ENCODE measurements at places on chromosomes 13 and 19. TPM values are rescaled to one million over a fixed set of nuclear protein-coding genes. Genes with fewer than 3 reads are reported as not detected.

GJB6 gene
- not detected for total RNA-seq

CYP2A7 gene
- 2.3 TPM for total RNA-seq

DAND5 gene
- not detected for total RNA-seq

ZNF177 gene
- total RNA-seq, result 8.7 TPM

ZNF44 gene
- 5.1 TPM for total RNA-seq

MYH14 gene
- total RNA-seq, result 22.1 TPM

GPR42 gene
- total RNA-seq, result not detected

PTH2 gene
- total RNA-seq, result not detected

FUT1 gene
- total RNA-seq, result 17.7 TPM

HCST gene
- not detected for total RNA-seq

IZUMO2 gene
- total RNA-seq, result not detected

GIPR gene
- total RNA-seq, result not detected

SERP2 gene
- total RNA-seq, result 6.4 TPM

RSPH6A gene
- total RNA-seq, result not detected

KBTBD7 gene
- total RNA-seq, result 5.9 TPM

FXYD1 gene
- total RNA-seq, result 148 TPM

FGF21 gene
- total RNA-seq, result not detected

FBN3 gene
- total RNA-seq, result not detected

CYP2F1 gene
- total RNA-seq, result not detected
